ENCODE measurements at places on chromosomes 16 and 17.

DNA sequence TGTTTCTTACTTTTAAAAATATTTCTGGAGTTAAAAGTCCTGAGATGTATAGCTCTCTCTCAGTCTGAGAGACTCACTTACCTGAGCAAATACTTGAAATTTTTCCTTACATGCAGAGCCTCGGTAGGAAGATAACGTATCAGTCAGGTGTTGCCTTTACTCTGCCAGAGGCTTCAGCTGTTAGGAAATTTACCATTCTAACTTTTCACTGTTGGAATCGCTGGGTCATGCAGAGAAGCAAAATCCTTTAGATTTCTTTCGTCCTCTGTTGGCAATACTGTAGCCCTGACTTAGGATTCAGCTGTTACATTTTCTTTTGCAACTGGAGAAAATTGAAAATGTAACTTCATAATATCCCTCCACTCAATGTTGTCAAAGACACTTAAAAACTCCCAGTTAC is 20.0 kb upstream of the KCNJ16 start:
- no peak overlapping the region for H3K4me3 ChIP-seq
- no peaks in the 10 kb centered on the region for H3K36me3 ChIP-seq
- no peak overlapping the region for H3K27ac ChIP-seq

- H3K4me3 ChIP-seq = peak overlapping the region; percentile 94
- H3K4me1 ChIP-seq = peaks cover 34% of the 10 kb centered on the region
- H3K27ac ChIP-seq = peak overlapping the region; percentile 99
- DNase-seq = no peak
These were observed 998 bp upstream of the SRSF1 start for GRCh38 chr17:58007781-58008706.

GRCh38 chr16:73145166-73145880 is 97.4 kb upstream of the ZFHX3 start:
- H3K4me1 ChIP-seq = no peaks in the 10 kb centered on the region
- H3K36me3 ChIP-seq = no peaks in the 10 kb centered on the region
- H3K27ac ChIP-seq = no peak overlapping the region
- no peak overlapping the region for H3K4me3 ChIP-seq
- DNase-seq = no peak

GRCh38 chr16:86798247-86799041 is 220.1 kb downstream of the FOXL1 start:
- no peak overlapping the region for H3K4me3 ChIP-seq
- H3K36me3 ChIP-seq = no peaks in the 10 kb centered on the region
- H3K27ac ChIP-seq = no peak overlapping the region
- DNase-seq = no peak
- peaks cover 7% of the 10 kb centered on the region for H3K27me3 ChIP-seq

DNA sequence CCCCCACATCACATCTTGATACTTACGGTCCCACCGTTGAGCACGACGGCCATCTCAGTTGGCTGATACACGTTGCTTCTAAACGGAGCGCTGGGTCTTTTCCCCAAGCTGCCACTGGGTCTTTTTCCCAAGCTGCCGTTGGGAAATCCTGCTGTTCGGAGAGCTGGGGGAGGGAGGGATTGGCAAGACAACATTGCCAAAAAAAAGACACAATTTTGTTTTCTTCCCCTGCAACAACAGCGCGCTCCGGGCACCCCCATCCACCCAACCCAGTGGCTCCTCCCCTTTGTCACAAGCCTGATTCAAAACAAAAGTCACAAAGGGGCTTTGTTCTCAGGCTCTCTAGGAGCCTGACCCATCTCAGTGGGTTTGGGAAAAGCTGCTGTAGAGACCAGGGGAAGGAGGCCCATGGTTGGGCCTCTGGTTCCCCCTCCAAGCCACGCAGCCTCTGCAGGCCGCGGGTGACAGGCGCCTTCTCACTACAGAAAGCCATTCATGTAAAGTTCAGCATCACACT is 22.8 kb downstream of the GPRC5B start:
- no peaks in the 10 kb centered on the region for H3K4me1 ChIP-seq
- H3K36me3 ChIP-seq = no peaks in the 10 kb centered on the region

GRCh38 chr17:17728550-17729251 is 47.4 kb downstream of the RAI1 start:
- peaks cover 6% of the 10 kb centered on the region for H3K27me3 ChIP-seq
- H3K4me3 ChIP-seq = no peak overlapping the region
- H3K4me1 ChIP-seq = peaks cover 18% of the 10 kb centered on the region
- H3K27ac ChIP-seq = no peak overlapping the region
- no peaks in the 10 kb centered on the region for H3K36me3 ChIP-seq
- DNase-seq = no peak

- no peaks in the 10 kb centered on the region for H3K27me3 ChIP-seq
- H3K36me3 ChIP-seq = no peaks in the 10 kb centered on the region
- H3K4me1 ChIP-seq = no peaks in the 10 kb centered on the region
- no peak overlapping the region for H3K4me3 ChIP-seq
- DNase-seq = no peak
These were observed 51.9 kb downstream of the ABCA8 start for GRCh38 chr17:68903286-68903685.

- H3K4me3 ChIP-seq = no peak overlapping the region
- no peaks in the 10 kb centered on the region for H3K27me3 ChIP-seq
- H3K4me1 ChIP-seq = peaks cover 21% of the 10 kb centered on the region
- peaks cover 25% of the 10 kb centered on the region for H3K36me3 ChIP-seq
- H3K27ac ChIP-seq = no peak overlapping the region
- DNase-seq = no peak
These were observed 12.3 kb downstream of the HSDL1 start for GRCh38 chr16:84132527-84133285.

DNA sequence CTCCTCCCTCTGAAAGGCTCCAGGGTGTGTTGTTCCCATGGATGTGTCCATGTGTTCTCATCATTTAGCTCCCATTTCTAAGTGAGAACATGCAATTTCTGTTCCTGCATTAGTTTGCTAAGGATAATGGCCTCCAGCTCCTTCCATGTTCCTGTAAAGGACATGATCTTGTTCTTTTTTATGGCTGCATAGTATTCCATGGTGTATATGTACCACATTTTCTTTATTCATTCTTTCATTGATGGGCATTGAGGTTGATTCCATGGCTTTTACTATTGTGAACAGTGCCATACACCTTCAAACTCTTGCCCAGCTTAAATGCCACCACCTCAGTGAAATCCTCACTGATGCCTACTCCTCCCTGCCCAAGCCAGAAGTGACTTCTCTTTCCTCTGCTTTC is 4.5 kb upstream of the ORAI3 start:
- H3K27ac ChIP-seq = no peak overlapping the region
- DNase-seq = no peak
- no peaks in the 10 kb centered on the region for H3K27me3 ChIP-seq
- no peak overlapping the region for H3K4me3 ChIP-seq
- peaks cover 43% of the 10 kb centered on the region for H3K36me3 ChIP-seq

DNA sequence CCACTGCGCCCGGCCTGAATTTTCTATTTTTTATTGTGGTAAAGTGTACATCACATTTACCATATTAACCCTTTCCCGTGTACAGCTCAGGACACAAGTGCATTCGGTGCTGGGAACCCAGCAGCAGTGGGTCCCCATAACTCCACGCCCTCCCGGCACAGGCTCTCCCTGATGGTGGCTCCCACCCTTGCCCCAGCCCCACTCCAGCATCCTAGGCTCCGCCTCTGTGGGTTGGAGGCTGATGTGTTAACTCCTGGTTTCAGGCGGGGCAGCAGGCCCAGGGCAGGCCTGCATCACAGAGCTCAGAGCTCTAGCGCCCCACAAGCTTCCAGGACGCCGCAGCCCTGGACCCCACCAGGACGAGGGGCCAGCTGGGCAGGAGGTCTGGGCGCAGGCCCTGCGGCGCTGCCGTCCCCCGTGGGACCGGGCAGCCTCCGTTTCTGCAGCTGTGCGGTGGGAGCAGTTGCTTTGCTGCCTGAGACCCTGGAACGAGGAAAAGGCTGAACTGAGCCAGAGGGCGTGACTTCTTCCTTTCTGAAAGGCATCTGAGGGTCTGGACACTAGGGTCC is 19.6 kb downstream of the ZFPM1 start:
- H3K36me3 ChIP-seq = no peaks in the 10 kb centered on the region
- peaks cover 2% of the 10 kb centered on the region for H3K27me3 ChIP-seq
- no peak overlapping the region for H3K27ac ChIP-seq
- peaks cover 10% of the 10 kb centered on the region for H3K4me1 ChIP-seq

DNA sequence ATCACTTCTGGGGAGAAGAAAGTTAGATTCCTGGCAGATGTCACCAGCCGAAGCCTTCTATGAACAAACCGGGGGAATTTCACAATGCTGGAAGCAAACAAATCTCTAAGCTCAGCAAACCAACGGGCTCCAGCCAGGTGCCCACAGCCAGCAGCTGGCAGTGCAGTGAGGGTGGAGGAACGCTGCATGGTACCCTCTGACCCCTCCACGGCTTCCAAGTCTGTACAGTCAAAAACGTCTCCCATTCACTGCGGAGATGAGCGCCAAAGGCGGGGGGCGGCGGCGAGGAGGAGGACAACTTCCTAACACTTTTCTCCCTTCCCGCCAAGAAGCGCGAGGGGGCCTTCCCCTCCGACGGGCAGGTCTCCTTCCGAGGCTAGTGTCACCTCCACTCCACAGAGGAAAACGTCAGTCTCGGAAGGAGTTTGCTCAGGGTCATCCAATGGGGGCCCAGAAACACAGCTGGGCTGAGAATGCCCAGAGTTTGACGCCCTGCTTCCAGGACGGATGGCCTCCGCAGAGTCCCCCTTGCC is 924 bp downstream of the ZNF598 start:
- peak overlapping the region; percentile 78 for H3K27ac ChIP-seq
- peak overlapping the region; percentile 86 for H3K4me3 ChIP-seq
- H3K27me3 ChIP-seq = no peaks in the 10 kb centered on the region
- DNase-seq = no peak

- DNase-seq = no peak
- no peak overlapping the region for H3K4me3 ChIP-seq
- H3K4me1 ChIP-seq = peaks cover 35% of the 10 kb centered on the region
- no peaks in the 10 kb centered on the region for H3K27me3 ChIP-seq
These were observed 44.3 kb upstream of the SMURF2 start for GRCh38 chr17:64706224-64707049.

DNA sequence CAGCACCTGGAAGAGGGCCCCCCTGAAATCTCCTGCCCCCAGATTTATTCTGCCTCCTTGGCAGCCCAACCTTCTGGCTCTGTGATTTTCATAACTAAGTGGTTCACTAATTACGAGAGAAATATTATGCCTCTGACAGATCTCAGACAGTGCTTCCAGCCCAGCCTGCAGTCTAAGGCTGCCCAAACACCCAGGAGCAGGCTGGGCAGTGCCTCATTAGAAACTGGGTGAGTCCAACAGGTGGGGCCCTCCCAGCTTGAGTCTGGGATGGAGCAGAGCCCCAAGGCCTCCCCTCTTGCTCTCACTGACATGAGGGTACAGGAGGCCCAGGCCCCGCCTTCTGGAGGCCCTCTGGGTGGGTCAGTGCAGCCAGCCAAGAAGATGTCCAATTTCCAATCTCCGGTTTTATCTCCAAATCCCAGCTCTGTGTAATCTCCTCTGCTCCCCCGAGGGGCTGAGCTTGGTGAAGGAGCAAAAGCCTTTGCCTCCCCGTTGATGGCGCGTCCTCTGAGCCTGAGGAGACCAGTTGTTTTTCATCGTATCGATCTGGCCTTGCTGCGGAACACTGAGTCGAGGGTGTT is 20.1 kb upstream of the ABCC3 start:
- DNase-seq = no peak
- peaks cover 6% of the 10 kb centered on the region for H3K4me1 ChIP-seq
- no peak overlapping the region for H3K27ac ChIP-seq
- H3K27me3 ChIP-seq = peaks cover 6% of the 10 kb centered on the region
- H3K36me3 ChIP-seq = no peaks in the 10 kb centered on the region
- H3K4me3 ChIP-seq = no peak overlapping the region

GRCh38 chr16:16821261-16821660 is 442.3 kb downstream of the NPIPA7 start:
- H3K4me3 ChIP-seq = no peak overlapping the region

DNA sequence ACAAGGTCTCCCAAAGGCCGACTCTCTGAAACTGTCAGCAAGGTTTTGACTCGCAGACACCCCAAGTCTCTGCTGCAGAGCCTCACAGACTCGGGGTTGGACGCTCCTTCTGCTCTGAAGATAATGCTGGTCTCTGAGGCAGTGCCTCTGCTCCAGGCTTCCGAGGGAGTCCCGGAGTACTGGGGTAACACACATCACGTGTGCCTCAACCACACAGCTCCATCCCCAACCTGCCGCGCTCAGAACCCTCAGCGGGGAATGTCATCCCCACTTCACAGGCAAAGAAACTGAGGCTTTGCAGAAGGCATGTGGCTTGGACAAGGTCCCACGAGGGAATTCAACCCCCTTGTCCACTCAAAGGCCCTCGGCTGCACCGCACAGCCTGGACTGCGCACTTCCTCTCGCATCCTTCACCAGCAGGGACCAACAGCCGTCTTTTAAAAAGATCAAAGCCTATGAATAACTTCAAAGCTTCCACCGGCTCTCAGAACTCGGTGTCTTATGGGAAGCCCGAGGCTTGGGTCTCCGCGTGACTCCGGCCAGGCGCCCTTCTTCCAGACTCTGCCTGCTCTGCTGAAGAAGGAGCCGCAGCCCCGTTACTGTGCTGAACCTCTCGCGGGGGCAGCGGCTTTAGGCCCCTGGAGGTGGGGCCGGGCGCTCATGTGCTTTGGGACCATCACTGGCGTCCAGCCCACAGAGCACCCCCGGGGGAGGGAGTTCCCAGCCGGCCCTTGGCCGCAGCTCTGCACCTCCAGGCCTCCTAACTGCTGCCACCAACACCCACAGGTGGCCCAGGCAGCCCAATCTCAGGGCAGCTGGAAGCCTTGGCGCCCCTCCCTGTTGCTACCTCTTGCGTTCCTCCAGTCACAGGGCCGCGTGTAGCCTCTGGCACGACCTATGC is 2.2 kb downstream of the TMEM204 start:
- no peak for DNase-seq
- peaks cover 50% of the 10 kb centered on the region for H3K36me3 ChIP-seq
- peak overlapping the region; percentile 80 for H3K27ac ChIP-seq
- H3K27me3 ChIP-seq = no peaks in the 10 kb centered on the region

GRCh38 chr17:74677558-74678466 is 34.9 kb downstream of the CD300LF start:
- H3K27ac ChIP-seq = no peak overlapping the region
- no peak for DNase-seq
- peaks cover 45% of the 10 kb centered on the region for H3K27me3 ChIP-seq
- peaks cover 7% of the 10 kb centered on the region for H3K4me1 ChIP-seq

DNA sequence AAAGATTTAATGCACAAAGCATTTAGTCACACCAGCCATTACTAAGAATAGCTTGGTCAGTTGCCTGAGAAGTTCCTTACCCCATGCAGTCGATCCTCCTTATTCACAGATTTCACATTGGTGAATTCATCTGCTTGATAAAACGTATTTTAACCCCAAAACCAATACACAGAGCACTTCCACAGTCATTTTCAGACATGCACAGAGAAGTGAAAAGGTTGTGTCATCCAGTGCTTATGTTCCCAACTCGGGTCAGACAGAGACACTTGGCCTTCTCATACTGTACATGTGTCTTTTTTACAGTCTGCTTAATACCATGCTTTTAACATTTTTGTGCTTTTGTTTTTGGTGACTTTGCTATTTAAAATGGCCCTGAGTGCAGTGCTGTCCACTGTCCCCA is 219.7 kb downstream of the SPECC1 start:
- peaks cover 43% of the 10 kb centered on the region for H3K4me1 ChIP-seq
- no peak overlapping the region for H3K4me3 ChIP-seq
- no peaks in the 10 kb centered on the region for H3K36me3 ChIP-seq
- no peaks in the 10 kb centered on the region for H3K27me3 ChIP-seq
- no peak overlapping the region for H3K27ac ChIP-seq

Data from activated T-helper 2 cell treated with anti-CD3 and anti-CD28 coated beads, Interferon-gamma antibody, Interleukin-2, Interleukin-4, amounts not matched to agents 10 μg/mL and 5 μg/mL and 100 μg/mL, durations not matched to agents 14 hours and 24 hours and 36 hours (primary cell).